Fibroblast of the aortic adventitia (primary cell): ENCODE measurements at places on chromosomes 1 and 21. TPM values are rescaled to one million over a fixed set of nuclear protein-coding genes. Genes with fewer than 3 reads are reported as not detected.

EPHA10 gene
- not detected in 2 replicates for total RNA-seq

ZNF695 gene
- 0.82 and 1.4 TPM in 2 replicates for total RNA-seq

MAP3K7CL gene
- 6.9 and 18.7 TPM in 2 replicates for total RNA-seq

SFN gene
- 1.1 TPM in 1 of 2 replicates, not detected in the other for total RNA-seq

CRYZ gene
- total RNA-seq = 31.4 and 51.3 TPM in 2 replicates

SHE gene
- 0.09 and 0.49 TPM in 2 replicates for total RNA-seq

GRCh38 chr21:29084372-29084771 is 10.9 kb upstream of the CCT8 start:
- no peak for DNase-seq

GRCh38 chr1:119279456-119280381 is 88.9 kb upstream of the HAO2 start:
- DNase-seq = peak; percentile 83

DNA sequence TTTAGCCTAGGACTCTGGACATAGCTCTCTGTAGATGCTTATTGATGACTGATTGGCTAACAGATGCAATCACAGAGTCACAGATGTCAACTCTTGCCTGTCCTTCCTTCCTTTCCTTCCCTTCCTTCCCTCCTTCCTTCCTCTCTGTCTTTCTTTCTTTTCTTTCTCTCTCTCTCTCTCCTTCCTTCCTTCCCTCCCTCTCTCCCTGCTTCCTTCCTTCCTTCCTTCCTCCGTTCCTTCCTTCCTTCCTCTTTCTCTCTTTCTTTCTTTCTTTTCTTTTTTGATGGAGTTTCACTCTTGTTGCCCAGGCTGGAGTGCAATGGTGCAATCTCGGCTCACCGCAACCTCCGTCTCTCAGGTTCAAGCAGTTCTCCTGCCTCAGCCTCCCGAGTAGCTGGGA is 106.1 kb downstream of the KIF26B start:
- no peak for DNase-seq

DNA sequence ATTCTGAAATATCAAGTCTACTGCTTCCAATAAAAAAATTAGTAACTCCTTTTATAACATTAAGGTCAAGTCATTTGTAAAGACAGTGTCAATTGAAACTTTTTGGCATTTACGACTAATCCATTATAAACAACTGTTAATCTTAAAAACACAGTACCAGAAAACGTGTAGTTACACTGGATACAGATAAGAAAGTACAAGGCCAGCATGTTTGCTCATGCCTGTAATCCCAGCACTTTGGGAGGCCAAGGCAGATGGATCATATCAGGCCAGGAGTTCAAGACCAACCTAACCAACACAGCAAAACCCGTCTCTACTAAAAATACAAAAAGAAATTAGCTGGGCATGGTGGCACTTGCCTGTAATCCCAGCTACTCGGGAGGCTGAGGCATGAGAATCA is 29.4 kb downstream of the DENND1B start:
- no peak for DNase-seq

DNA sequence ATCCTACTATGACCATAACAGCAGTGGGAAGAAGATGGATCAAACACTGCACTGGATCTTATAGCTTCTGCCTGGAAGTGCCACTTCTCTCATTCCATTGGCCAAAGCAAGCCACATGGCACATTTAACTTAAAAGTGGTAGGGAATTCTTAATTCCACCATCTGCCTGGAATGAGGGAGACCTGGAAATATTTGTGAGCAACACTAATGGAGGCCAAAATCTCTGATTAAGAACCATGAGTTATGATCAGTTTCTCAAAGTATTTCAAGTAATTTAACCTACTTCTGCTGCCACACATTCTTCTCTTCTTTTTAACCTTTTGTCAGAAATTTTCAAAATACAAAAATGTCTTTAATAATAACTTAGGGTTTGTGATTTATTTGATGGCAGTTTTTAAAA is 154.0 kb upstream of the C1orf87 start:
- no peak for DNase-seq

DNA sequence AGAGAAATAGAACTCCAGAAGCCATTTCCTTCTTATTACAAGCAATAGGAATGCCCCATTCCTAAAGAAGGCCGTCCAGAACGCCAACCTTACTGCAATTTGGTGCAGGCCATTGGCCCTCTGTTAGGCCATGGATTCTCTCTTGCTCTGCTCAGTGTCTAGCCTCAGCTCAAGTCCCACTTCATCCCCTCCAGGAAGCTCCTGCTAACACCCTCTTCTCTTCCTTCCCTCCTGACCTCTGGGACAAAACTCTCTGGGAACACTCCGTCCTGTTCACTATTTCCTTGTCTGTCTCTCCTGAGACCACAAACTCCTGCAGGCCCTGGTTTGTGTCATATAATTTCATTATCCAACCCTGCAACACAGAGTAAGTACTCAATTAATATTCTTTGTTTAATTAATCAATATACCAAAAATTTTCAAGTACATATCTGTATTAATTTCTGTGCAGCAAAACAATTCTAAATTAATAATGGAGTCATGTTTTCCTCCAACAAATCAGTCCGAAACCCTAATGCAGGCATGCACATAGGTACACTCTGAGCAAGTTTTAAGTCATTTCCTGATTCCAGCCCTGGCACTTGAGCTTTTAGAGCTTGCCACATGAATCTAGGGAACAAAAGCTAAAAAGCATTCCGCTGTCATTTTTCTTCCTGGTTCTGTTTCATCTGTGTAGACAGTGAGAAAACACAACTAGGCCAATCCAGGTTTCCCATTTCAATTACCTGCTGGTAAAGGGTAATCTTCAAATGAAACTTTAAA is 245.3 kb downstream of the SETD4 start:
- DNase-seq = no peak

DNA sequence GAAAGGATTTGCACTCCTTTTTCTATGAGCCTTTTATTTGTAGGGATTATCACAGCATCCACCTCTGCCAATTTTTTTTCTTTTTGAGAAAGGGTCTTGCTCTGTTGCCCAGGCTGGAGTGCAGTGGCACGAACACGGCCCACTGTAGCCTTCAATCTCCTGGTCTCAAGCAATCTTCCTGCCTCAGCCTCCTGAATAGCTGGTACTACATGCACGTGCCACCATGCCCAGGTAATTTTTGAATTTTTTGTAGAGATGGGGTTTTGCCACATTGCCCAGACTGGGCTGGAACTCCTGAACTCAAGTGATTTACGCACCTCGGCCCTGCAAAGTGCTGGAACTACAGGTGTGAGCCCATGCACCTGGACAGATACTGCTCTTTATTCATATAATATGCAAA is 2.1 kb downstream of the SAMSN1 start:
- DNase-seq = no peak

DNA sequence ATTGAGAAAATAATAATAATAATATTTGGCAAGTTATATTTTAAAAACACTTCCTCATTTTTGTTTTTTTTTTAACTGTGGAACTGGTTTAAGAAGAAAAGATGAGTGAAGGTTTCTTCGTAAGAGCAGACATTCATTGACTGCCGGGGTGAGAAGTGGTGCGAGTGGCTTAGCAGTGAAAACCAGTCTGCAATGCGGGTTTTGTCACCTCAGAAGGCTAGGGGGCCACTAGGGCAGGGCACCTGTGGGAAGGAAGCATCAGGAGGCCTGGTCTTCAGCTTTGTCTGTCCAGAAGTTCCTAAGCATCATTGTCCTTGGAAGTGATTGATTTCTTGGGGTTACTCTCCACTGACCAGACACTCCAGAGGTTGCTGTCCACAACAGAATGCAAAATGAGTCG is 339.2 kb downstream of the ZNF326 start:
- DNase-seq = no peak

- no peak for DNase-seq
Measured at GRCh38 chr21:39115576-39116235, 67.5 kb downstream of the PSMG1 start.

DNA sequence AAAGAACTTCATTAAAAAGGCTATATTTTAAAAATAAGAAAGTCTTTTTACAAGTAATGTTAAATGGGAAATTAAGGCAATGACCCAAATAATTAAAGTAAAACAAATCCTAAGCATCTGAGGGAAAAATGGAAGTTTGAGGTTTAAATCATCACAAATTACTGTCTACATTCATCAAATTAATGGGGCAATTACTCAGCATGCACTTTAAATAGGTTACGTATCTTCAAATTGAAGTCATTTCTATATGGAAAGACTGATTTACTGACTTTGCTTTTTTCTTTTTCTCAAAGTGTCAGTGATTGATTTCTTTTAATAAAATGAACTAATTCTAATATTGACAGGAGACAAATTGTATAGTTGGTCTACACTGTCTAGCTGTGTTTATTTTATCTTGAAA is 1452.3 kb downstream of the NCAM2 start:
- no peak for DNase-seq

DNA sequence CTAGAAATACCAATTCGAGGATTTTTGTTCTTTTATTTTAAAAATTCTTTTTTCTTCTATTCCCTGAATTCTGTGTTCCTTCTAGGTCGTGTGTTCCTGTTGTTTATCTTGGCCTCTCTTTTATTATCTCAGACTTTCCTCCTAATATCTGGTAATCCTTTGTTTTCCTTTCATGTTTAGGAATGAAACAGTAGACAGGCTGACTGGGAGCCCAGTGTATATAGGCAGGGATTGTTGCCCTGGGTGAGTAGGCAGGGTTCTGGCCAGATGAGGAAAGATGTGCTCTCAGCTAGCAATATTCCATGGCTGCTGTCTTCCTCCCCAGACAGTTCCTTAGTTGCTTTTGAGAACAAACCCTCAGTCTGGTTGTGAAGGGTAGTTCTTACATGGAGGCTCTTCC is 161.8 kb upstream of the PDE4B start:
- DNase-seq = peak; percentile 17

DNA sequence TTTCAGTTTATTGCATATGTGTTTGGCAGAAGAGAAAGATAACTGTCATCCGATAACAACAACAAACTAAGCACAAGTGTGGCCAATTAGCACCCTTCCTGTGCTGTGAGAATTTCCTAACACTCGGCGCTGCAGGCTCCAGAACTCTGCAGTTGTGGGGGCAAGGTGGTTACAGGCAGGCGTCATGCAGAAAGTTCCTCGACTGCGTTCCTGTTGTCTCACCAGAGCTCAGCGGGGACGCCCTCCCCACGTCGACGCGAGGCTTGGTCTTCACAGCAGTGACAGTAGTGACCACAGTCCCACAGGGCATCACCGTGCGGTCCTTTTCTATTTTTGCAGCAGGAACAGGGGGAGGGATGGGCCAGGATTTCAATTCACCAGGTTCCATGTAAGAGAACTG is 27.6 kb upstream of the PRDM15 start:
- DNase-seq = no peak

GRCh38 chr1:204102029-204102611 is 29.2 kb downstream of the SOX13 start:
- no peak for DNase-seq

GRCh38 chr1:151593730-151594129 is 18.1 kb upstream of the SNX27 start:
- DNase-seq = no peak

GRCh38 chr1:10424034-10424433 is 6.2 kb upstream of the CENPS start:
- peak; percentile 69 for DNase-seq

DNA sequence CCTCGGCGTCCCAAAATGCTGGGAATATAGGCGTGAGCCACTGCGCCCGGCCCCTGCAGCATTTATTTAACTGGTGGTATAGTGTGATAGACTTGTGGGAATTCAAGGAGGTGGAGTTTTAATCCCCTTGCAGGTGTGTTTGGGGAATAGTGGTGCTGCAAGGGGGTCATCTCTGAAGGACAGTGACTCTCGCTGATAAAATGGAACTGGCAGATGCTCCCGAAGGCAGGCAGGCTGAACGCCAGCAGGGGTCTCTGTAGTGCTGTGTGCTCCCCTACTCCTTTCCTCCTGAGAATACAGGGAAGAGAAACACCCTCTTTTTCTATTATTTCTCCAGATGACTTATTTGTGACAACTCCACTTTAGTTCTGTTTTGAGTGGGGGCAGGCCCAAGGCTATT is 4.0 kb downstream of the OSCP1 start:
- DNase-seq = no peak

DNA sequence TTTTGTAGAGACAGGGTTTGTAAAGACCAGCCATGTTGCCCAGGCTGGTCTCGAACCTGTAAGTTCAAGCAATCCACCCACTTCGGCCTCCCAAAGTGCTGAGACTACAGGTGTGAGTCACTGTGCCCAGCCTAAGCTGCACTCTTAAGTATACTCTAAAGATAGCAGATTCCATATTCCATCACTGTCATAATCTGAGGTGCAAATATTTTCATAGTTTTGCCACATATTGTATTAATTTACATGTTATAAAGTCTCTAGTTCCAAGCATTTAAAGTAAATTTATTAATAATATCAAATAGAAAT is 121.3 kb downstream of the HFM1 start:
- DNase-seq = peak; percentile 2

DNA sequence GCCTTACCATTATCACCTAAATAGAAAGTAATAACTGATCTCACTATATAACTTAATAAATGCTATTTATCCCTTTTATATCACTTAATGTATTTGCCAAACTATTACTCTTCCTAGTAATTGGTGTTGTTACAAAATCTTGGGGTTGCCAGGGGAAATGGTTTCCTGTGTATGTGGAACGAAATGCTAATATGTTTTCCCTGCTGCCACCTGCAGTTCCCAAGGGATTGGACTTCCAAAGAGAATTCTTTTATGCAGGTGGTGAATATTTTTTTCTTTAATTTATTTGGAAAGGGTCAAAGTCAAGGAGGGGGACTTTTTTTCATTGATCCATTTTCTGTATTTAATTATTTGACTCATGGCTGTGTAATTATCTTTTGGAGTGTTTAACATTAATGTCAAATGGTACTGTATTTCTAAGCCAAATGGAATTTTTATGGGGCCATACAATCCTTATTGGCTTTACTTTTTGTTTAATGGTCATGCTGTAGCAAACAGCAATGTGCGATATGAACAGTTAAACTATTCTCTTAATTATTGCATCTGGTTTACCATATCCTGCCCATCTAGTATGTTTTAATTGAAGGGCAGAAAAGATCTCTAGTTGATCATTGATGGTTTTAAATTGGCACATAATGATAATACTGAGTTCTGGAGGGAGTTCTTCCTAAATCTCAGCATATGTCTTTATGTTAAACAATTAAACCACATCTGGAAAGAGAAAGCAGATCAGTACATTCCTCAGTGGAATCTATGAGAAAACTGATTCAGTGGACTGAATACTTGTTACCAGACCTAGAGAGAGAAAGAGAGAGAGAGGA is 486.3 kb downstream of the TTLL7 start:
- DNase-seq = no peak

GRCh38 chr1:202068596-202068995 is 54.1 kb upstream of the GPR37L1 start:
- peak; percentile 21 for DNase-seq

DNA sequence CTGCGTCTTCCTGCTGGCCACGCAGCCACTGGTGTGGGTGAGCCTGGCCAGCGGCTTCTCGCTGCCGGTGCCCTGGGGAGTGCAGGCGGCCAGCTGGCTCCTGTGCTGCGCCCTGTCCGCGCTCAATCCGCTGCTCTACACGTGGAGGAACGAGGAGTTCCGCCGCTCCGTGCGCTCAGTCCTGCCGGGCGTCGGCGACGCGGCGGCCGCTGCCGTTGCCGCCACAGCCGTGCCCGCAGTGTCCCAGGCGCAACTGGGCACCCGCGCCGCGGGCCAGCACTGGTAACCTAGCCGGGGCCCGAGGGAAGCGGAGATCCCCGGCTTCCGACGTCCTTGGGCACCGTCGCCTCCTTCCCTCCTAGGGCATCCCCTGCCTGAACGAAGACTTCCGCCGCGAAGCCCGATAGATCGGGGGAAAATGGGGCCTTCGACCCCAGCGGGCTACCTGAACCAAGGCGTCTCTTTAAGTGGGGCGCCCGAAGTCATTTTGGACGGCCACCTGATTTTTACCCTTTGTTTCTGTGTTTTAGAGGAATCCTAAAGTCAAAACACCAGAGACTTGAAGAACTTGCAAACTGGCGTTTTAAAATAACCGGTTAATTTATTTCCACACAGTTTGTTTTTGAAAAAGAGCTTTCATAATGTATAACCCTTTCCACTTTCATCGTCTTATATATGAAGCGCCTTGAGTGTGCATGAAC is 2.0 kb downstream of the GPR88 start:
- peak; percentile 6 for DNase-seq
